ENCODE measurements at places on chromosomes 13 and 19.
A peak's percentile ranks its signal among the peaks of the same experiment; 100 is the strongest.

DNA sequence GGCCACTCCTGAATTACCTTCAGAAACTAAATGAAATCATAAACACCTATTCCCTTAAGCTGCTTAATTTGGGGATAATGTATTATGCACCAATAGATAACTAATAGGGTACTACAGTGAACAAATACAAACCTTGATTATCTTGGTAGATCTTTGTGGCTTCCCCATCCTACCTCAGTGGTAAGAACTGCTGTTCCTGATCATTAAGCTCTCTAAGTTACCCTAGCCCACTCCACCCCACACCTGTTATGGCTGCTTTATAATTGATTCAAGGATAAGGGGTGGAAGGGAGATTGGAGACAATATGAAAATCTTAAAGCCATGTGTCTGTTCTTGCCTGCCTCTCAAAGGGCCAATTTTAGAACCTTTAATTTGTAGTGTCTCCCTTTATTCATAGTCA lies 121.2 kb downstream of the LMO7 start:
- DNase-seq, result no peak

GRCh38 chr13:43304945-43305344 lies 281.6 kb downstream of the DNAJC15 start:
- no peak for DNase-seq

- DNase-seq, result no peak
Measured at GRCh38 chr13:97367016-97367822, 66.8 kb upstream of the RAP2A start.

DNA sequence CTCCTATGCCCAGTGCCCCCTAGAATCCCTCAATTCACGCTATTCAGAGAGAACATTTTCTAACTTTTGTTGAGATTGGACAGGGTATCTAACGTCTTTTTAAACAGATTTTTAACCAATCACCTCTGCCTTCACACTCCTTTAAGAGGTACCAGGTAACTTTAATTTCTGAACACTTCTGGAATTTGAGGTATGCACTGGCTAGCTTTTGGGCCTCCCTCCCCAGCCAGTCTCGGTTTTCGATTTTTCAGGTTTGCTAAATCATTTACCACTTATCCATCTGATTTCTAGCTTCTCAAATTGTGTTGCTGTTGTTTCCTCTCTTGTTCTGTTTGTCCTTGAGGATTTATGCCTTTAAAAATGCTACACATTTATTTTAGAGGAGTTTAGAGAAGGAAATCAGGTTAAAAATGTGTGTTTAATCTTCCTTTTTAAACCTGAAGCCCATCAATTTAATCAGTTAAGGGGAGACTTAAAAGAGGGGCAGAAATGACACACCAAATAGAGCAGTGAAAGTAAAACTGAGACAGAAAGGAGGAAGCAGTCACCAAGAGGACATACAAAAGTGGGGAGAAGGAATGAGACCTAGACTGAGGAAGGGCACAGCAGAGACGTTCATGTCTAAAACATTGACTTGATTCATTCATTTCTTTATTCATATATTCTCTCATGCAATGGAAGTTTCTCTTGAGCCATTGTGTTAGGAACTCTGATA lies 139.6 kb upstream of the HTR2A start:
- DNase-seq, result no peak

DNA sequence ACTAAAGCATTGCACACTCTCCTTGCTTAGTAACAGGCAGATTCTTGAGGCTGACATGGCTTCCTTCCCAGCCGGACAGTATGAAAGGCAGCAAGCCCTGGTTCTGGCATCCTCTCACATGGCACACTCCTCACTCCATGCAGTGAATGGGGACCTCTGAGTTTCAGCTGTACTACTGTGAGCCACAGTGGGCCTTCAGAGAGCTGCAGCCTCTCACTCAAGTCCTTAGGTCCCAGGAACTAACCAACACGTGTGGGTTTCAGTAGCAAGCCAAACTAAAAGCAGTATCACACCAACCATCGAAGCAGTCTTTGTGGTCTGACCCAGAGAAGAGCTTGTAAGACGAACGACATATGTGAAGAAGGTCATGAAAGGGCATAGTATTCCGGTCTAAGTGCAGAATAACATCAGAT lies 128.2 kb downstream of the TBC1D4 start:
- no peak for DNase-seq

DNA sequence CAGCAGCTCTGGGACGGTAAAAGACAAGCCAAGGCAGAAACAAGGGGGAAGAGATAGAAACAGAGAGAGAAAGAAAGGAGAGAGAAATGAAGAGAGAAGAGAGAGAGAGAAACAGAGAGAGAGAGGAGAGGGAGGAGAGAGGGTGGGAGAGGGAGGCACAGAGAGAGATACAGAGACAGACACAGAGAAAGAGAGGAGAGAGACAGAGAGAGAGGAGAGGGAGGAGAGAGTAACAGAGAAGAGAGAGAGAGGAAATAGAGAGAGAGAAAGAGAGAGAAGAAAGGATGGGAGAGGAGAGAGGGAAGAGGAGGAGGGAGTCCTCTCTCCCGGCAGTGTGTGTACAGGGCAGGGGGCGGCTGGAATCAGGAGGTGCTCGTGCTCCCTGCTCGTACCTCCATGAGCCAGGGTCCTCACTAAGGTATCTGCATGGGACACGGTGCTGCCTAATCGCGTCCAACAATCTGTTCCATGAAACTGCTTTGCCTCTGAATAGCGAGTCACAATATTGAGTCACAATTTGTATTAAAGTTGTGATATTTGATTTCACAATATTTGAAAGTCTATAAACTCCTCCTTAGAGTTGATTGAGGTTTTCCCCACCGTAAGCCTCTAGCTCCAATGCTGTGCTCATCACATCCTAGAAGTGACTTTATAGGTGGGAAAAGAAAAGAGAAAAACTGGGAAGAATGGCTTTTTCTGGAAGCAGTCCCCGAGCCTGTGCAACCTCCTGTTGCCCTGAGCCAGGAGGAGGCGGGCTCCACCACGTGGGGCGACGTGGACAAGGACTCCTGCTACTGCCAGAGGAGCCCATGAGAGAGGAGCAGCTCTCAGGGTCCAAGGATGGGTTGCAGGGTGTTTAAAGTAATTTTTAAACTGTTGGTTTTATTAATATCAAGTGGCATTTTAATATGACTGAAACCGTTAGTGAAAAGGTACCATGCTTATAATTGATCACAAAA lies 81.7 kb upstream of the ARHGEF7 start:
- no peak for DNase-seq

DNA sequence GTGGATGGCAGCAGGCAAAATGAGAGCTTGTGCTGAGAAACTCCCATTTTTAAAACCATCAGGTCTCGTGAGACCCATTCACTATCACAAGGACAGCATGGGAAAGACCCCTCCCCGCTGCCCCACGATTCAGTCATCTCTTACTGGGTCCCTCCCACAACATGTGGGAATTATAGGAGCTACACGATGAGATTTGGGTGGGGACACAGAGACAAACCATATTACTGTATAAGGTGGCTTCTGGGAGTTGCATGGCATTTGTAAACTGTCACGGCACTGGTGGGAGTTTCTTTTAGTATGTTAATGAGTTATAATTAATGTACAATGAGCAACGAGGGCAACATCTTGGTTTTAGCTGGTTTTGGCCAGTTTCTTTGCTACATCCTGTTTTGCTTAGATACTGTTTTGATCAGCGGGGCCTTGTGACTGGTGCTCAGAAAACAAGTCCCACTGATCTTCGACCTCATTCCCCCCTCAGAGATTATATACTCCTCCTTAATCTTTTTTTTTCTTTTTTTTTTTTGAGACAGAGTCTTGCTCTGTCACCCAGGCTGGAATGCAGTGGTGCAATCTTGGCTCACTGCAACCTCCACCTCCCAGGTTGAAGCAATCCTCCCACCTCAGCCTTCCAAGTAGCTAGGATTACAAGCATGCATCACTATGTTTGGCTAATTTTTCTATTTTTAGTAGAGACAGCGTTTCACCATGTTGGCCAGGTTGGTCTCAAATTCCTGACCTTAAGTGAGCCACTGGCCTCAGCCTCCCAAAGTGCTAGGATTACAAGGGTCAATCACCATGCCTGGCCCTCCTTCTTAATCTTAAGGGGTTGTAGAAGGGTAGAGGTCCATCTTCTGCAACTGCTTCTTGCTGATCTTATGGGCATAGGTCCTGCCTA lies 21.3 kb upstream of the ZNF599 start:
- no peak for DNase-seq

- no peak for DNase-seq
Measured at GRCh38 chr19:13037161-13037560, 41.9 kb downstream of the NFIX start.

GRCh38 chr13:72541674-72542073 lies 185.8 kb downstream of the MZT1 start:
- DNase-seq, result no peak

DNA sequence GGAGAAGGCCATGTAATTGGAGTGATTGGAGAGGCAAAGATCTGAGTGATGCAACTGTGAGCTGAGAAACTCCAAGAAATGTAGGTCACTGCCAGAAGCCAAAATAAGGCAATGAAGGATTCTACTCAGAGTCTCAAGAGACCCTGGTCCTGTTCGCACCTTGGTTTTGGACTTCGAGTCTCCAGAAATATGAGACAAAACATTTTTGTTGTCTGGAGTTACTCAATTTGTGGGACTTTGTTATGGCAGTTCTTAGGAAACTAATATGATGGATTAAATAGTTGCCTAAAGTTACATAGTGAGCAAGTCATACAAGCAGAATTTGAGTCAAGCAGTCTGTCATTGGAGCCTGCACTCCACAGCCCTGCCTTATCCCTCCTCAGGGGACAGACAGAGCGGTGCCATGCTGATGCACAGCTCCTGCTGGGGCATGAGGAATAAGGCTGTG lies 104.2 kb downstream of the ITGBL1 start:
- DNase-seq, result no peak

- no peak for DNase-seq
Measured at GRCh38 chr19:1630012-1630411, 22.4 kb downstream of the TCF3 start.

DNA sequence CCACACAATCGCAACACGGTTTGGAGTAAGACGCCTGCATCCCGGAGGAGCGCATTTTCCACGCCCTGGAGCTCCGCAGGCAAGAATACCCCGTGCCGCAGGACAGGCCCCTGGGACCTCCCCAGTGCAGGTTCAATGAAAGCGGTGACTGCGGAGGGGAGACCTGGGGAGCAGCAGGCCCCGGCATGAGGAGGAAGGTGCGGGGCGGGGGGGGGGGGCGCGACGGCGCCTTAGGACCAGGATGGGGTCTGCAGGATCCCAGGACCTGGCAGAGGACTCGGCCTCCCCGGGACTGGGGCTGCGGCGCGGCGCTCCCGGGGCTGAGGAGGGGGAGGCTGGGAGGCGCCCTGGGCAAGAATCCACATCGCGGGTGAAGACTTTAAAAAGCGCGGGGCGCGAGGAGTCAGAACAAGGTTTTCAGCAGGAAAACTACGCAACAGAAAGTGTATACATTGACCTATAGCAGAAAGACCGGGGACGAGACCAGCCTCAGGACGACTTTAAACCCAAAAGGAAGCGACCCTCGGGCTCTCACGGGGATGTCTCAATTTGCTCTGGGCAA lies 432 bp downstream of the ZNF611 start:
- DNase-seq, result no peak

GRCh38 chr19:6402058-6402457 lies 9.1 kb upstream of the GTF2F1 start:
- no peak for DNase-seq

GRCh38 chr13:66409542-66409941 lies 820.6 kb downstream of the PCDH9 start:
- no peak for DNase-seq

DNA sequence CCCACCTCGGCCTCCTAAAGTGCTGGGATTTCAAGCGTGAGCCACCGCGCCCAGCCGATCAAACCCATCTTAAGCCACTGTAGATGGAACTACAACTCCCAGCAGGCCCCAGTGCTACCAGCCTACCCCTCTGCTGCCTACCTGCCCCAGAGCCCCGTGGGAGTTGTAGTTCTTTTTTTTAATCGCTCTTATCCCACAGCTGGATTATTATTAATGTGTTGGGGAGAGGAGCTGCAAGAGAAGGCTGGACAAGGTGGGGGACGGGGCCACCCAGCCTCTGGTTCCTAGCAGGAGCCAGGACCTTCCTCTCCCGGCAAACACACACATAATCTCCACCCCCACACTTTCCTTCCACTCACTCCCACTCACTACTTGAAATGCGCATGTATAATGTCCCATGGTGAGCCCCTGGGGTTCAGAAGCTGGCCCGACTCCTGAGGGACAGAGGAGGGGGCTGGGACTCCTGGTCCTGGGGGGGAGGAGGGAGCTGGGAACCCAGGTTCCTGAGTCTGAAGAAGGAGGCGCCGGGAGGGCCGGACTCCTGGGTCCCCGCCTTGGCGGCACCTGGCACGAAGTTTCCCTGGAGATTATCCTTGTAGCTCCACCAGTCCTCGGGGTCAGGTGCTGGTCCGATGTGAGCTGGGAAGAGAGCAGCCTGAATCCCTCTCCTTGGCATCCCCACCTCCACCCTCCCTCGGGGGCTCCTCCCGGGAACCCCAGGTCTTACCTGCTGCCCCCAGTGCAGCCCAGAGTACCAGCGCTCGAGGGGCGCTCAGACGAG lies 958 bp downstream of the CA11 start:
- peak; percentile 61 for DNase-seq

DNA sequence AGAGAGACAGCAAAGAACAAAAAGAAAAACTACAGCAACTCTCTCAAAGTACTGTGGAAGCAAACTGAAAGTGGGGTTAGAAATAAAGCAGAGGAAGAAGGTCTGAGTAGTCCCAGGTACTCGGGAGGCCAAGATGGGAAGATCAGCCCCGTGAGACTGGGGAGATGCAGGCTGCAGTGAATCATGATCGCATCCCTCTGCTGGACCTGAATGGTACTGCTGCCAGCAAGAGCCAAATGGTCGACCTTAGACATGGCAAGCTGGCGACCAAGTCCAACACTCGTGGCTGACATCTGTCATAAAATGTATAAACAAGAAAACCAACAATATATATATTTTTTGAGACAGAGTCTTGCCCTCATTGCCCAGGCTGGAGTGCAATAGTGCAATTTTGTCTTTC lies 33.7 kb upstream of the ZNF724 start:
- DNase-seq, result no peak

DNA sequence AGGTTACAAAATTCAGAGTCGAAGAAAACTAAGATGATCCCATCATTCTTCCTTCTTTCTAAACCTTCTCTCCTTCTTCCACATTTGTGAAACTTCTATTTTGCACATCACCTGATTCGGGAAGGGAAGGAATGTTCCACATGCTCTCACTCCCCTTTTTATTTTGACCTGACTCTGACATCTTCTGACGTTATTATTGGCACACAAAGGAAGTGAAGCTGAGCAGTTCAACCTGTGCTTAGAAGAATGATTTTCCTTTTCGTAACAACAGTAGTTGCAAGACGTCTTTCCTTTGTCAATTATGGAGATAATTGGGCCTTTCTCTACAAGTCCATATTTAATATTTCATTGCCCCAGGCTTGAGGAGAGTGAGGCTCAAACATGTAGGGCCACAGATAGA lies 18.0 kb downstream of the FAM124A start:
- no peak for DNase-seq

- no peak for DNase-seq
Measured at GRCh38 chr13:34419025-34419424, 523.0 kb upstream of the NBEA start.

DNA sequence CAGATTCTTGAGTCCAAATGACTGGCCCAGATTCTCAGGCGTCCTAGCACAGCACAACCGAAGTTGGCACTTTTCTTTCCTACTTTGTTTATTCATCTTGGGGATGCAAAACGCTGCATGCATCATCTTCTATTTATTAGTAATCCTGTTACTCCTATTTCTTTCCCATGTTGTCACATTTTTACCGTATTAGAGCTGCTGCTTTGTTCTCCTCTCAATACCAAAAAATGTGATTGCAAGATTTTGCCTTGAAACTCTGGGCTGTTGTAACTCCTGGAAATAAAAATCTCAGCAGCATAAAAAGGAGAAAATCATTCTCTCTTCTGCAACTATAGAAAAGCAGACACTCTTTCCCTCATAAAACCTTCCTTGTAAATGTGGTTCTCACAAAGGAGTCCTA lies 12.9 kb upstream of the IGSF23 start:
- DNase-seq, result no peak

GRCh38 chr19:44282846-44283245 lies 22.0 kb downstream of the ZNF235 start:
- no peak for DNase-seq
